ENCODE measurements at places on chromosomes 2 and 18. TPM values are rescaled to one million over a fixed set of nuclear protein-coding genes. Genes with fewer than 3 reads are reported as not detected.

The NFATC1 gene
- 28.1 TPM for total RNA-seq

The ANKRD53 gene
- 36.3 TPM for total RNA-seq

The GALNT5 gene
- total RNA-seq, result 0.08 TPM

The STPG4 gene
- total RNA-seq, result 8.5 TPM

The CRYGC gene
- total RNA-seq, result 2.2 TPM

The INPP5D gene
- total RNA-seq, result 5.7 TPM

The KLHL14 gene
- 3.3 TPM for total RNA-seq

The DUSP2 gene
- total RNA-seq, result 16.5 TPM

The ALKAL2 gene
- total RNA-seq, result 46.9 TPM

The AQP12B gene
- not detected for total RNA-seq

The ALPI gene
- 0.43 TPM for total RNA-seq

The AQP12A gene
- not detected for total RNA-seq

The SERPINB5 gene
- total RNA-seq, result 8.1 TPM

The SP110 gene
- 15.3 TPM for total RNA-seq

The SLC16A14 gene
- 2.8 TPM for total RNA-seq

The EFHD1 gene
- total RNA-seq, result 22.9 TPM

The CYP1B1 gene
- total RNA-seq, result 36.9 TPM

The CD226 gene
- total RNA-seq, result 2.6 TPM

The CDH19 gene
- 5.2 TPM for total RNA-seq

The SCN2A gene
- 1.5 TPM for total RNA-seq

The IL1R2 gene
- 3.7 TPM for total RNA-seq

The CCDC141 gene
- 25.9 TPM for total RNA-seq

The RND3 gene
- total RNA-seq, result 10.2 TPM

The PLB1 gene
- total RNA-seq, result 10.4 TPM

The ALPP gene
- 0.87 TPM for total RNA-seq

The APCDD1 gene
- total RNA-seq, result 10.8 TPM

The ALLC gene
- 18.5 TPM for total RNA-seq

The TCF7L1 gene
- 6.7 TPM for total RNA-seq

The RASGRP3 gene
- 26.3 TPM for total RNA-seq

The REG1A gene
- total RNA-seq, result not detected

The LIPG gene
- total RNA-seq, result 25.4 TPM

The CD207 gene
- 0.79 TPM for total RNA-seq

The AKAIN1 gene
- not detected for total RNA-seq

The IKZF2 gene
- total RNA-seq, result 11.4 TPM

The VPS4B gene
- 30.9 TPM for total RNA-seq

The PLCL1 gene
- total RNA-seq, result 2.4 TPM

The CCBE1 gene
- 1.8 TPM for total RNA-seq

The IFT172 gene
- total RNA-seq, result 76.4 TPM

The CCDC178 gene
- total RNA-seq, result 17.5 TPM

The PSD4 gene
- 35.9 TPM for total RNA-seq

The CTAGE1 gene
- total RNA-seq, result 4.2 TPM

The ANO7 gene
- total RNA-seq, result 1.9 TPM

The LBX2 gene
- 1.4 TPM for total RNA-seq

The NEU2 gene
- total RNA-seq, result not detected

The COL4A3 gene
- 11.0 TPM for total RNA-seq

The OSBPL6 gene
- total RNA-seq, result 2.6 TPM

The OSR1 gene
- total RNA-seq, result 8.9 TPM

The HOXD13 gene
- total RNA-seq, result 0.31 TPM

The RPE gene
- 35.9 TPM for total RNA-seq

The TWIST2 gene
- total RNA-seq, result 10.3 TPM

The AGXT gene
- total RNA-seq, result not detected

The SCG2 gene
- 0.43 TPM for total RNA-seq

The ADAM23 gene
- 24.2 TPM for total RNA-seq

The ARHGEF33 gene
- total RNA-seq, result 5.9 TPM

Data from testis (tissue), 5 donors.